ENCODE measurements at places on chromosomes 5 and 9.

- DNase-seq, result no peak
Measured at GRCh38 chr9:40925149-40925548, 203.3 kb downstream of the FOXD4L6 start.

- DNase-seq, result no peak
Measured at GRCh38 chr9:120710110-120710981, 3.9 kb downstream of the MEGF9 start.

DNA sequence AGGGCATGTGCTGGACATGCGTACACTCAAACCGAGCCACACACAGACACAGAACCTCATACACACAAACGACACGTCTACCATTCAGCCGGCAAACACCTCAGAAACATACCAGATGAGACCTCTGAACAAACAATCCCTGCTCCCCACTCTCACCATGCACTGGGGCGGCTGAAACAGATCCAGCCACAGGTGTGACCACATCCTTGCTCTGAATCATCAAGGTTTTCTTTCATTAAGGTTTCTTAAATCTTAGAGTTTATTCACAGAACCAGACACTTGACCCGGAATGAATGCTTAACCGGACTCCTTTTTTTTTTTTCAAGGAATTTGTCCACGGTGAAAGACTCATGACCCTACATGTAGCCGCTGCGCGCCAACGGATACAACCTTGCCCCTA is 26.2 kb downstream of the TERT start:
- no peak for DNase-seq

DNA sequence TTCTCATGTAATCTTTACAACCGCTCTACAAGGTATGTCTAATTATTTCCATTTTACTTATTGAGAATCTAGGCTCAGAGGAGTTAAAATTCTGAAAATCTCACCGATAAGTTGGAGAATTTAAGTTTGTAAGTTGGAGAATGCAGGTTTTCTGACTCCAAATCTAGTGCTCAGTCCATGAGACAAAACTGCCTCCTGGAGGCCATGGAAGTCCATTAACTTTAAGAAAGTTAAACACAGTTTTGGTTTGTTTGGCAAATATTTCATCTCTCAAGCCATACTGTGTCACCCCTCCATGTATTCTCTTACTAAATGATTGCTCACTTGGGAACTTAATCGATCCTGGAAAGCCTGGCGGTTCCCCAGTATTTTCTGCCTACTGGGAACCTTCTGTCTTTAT is 52.6 kb downstream of the INIP start:
- DNase-seq, result no peak

GRCh38 chr5:10984021-10984715 is 223.1 kb upstream of the DAP start:
- no peak for DNase-seq

GRCh38 chr9:122767817-122768216 is 20.9 kb upstream of the OR5C1 start:
- no peak for DNase-seq

GRCh38 chr5:102153003-102153759 is 142.9 kb downstream of the SLCO4C1 start:
- no peak for DNase-seq

- DNase-seq, result no peak
Measured at GRCh38 chr5:963673-964531, 44.7 kb upstream of the NKD2 start.

DNA sequence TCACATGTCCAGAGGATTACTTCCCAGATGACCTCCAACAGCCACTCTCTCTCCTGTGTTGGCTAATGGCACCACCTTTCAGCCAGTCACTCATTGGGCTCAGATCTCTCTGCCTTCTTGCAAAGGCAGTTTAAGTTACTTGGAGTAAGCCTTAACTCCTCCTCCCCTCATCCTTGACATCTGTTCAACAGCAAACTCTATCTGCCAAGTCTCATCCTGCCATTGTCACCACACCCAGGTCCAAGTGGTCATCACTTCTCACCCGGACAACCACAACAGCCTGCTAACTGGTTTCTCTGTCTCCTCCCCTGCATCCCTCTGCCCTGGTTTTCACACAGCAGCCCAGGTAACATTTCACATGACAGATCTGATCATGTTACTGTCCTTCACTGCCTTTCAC is 58.5 kb downstream of the DCP2 start:
- no peak for DNase-seq

DNA sequence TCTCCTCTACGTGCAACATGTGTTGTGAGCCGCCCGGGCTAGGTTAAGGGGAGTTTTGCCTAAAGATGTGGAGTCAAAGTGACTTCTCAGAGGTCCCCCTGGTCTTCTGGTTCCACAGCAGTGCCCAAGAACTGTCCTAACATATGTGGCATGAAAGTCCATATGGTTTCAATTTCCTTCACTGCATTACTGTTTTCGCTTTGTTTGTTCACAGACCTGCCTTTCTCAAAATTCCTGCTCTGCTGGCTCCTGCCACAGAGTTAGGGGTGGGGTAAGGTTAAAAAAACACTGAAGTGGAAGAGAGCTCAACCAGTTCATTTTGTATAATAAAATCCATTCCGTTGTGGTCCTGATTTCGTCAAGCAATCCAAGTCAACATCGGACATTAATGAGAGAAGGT is 289.4 kb downstream of the DMAC1 start:
- DNase-seq, result no peak

- DNase-seq, result no peak
Measured at GRCh38 chr9:75116306-75116705, 28.0 kb downstream of the OSTF1 start.

DNA sequence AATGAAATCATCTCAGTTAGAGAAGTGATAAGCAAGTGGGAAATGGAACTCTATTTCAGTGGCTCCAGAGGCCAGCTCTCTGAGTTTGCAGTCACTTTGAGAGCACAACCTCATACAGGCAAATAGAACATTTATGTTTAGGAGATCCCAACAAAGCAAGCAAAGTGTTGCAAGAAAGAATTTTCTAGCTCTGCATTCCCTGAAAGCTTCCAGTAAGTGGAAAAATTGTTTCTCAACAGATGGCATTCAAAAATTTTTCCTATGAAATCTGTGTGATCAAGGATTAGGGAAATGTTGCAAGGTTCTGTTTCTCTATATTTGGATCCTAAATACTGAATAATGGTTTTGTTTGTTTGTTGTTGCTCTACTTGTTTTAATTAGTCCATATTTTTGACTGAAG is 764.2 kb upstream of the ZNF608 start:
- no peak for DNase-seq

GRCh38 chr9:8232726-8233125 is 433.1 kb upstream of the DMAC1 start:
- DNase-seq, result no peak

DNA sequence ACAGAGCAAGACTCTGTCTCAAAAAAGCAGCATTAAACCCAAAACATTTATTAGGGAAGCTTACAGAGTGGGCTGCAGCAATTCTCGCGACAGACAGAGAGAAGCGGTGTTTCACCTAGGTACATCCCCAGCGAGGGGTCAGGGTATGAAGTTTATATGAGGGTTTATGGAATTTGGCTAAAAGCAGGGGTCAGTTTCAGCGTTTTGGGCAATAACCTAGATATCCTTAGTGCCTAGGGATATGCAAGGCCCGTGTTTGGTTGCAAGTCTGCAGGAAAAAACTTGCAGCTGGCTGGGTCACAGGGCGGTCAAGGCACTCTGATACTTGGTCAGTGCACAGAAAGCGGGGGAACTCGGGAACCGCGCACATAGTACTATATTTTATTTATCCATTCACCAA is 649 bp upstream of the GLE1 start:
- DNase-seq, result no peak

DNA sequence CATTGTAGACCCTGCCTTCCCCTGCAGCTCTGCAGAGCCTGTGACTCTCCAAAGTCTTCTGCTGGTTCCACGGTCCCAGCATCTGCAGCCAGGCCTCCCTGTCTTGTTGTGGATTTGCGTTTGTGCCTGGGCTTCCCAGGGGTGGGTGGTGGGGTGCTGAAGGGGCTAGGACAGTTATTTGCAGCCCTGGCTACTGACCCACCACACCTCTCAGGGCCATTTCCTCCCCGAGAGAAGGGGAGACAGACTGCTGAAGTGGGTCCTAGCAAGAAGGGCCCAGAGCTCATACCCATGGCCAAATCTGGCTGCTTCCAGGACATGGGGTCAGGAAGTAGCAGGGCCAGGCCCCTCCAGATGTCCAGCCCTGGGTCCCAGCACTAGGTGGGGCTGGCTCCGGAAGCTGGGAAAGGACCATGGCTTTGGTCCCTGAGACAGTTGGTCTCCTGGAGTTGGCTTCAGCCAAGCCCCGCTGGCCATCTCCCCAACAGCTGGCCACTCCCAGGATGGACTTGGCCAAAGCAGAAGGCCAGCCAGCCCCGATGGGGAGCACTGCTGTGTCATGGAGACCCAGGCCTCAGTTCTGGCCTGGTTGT is 26.3 kb downstream of the GSN start:
- DNase-seq, result no peak

- DNase-seq, result no peak
Measured at GRCh38 chr5:140131967-140132409, 6.3 kb downstream of the IGIP start.

GRCh38 chr9:134751622-134752021 is 110.0 kb downstream of the COL5A1 start:
- DNase-seq, result no peak

DNA sequence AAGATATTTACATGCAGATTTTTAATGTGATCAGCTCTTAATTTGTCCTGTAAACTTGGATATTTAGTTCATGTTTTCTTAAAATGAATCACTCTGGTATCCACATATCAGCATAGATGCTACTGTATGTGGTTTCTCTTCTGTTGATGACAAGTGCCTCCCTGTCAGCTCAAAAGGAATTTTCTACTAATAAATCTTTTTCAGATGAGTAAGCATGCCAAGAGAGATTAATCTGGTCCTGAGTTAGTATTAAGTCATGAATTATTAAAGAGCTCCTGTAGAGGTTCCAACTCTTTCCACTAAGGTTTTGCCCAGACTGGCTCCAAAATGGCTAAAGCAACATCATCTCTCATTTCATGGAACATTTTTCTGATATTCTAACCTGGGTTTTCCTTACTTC is 129.2 kb downstream of the GOLPH3 start:
- DNase-seq, result no peak

DNA sequence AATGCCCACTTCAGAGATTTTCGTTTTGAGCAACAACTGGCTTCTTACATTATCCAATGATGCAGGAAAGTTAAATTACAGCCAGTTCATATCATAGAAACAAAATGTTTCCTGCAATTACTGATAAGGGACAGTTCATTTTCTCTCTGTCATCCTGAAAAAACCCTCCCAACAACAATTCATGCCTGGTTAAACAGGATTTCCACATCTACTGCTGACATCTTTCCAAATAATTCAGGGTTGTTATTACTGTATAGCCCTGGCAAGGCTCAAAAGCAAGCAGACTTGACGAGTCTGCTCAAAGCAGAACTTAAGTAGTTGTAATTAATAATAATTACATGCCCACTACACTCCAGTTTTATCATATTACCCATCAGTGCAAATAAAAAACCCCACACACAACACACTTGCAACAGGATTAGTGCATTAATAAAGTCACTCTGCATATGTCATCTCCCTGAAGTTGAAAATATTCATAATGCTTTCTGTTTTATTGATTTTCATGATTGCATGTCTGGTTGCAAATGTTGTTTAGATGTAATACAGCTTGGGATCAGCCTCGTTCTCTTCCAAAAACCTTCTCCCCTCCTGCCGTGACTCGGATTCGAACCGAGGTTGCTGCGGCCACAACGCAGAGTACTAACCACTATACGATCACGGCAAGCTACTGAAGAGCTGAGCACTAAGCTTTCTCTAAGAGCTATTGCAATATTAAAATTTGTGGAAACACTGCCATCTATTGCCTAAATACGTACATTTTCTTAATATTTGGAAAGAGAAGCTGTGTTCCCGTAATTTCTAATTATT is 119.6 kb upstream of the NFIB start:
- no peak for DNase-seq

GRCh38 chr9:121700165-121700831 is 48.9 kb downstream of the DAB2IP start:
- no peak for DNase-seq

DNA sequence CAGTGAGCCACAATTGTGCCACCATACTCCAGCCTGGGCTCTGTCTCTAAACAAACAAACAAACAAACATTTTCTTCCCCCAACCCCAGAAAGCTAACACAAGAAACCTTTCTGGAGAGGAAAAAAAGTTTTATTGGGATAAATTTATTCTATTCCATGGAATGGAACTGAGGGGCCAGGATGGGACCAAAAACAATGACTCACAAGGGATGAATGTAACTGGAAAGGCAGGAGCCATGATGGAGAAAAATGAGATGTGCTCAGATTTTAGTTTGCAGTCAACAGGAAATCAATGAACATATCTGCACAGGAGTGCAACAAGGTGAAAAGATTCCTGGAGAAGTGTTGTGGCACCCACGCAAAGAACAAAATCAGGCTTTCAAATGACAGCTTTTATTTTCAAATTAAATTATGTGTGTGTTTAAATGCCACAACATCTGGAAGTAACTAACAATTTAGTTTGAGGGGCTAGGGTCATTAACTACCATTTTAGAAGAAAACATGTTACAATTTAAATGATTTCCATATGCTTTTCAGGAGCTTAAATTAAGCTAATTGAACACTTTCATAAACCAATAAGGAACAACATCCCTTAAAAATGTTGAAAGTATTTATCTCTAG is 208.6 kb downstream of the TSSK1B start:
- no peak for DNase-seq

GRCh38 chr5:174176511-174176910 is 131.0 kb downstream of the NSG2 start:
- DNase-seq, result no peak

DNA sequence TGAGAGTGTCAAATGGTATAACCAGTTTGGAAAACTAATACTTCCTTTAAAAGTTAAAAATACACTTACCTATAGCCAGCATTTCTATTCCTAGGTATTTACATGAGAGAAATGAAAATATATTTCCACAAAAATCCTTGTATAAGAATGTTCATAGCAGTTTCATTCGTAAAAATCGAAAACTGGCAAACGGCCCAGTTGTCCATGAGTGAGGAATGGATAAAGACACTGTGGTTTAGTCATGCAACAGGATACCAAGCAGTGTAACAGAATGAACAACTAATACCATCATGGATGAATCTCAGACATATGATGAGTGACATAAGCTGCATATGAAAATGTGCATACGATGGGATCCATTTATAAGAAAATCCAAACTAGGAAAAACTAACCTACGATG is 136.7 kb downstream of the MACROH2A1 start:
- DNase-seq, result no peak

GRCh38 chr9:77843076-77843870 is 188.3 kb downstream of the GNAQ start:
- no peak for DNase-seq

DNA sequence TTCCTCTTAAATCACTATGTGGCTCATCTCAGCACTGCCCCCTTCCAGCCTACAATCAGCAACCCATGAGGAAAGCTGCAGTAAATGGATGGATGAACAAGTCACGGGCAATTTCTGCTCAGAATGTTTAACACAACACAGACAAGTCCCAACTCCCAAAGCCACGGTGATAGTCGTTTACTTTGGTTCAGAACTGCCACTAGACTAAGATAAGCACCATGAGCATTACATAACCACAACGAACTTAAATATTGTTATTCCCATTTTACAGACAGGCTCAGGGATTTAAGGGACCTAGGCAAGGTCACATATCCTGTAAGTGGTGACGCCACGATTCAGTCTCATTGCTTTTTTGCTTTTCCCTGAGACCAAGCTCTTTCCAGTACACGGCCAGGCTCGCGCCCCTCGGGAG is 2.0 kb upstream of the SMIM27 start:
- no peak for DNase-seq

GRCh38 chr5:178428341-178429155 is 161.6 kb downstream of the COL23A1 start:
- DNase-seq, result no peak
